Activated CD4-positive, CD25-positive, alpha-beta regulatory T cell (primary cell): ENCODE measurements at places on chromosomes 11 and 22.

GRCh38 chr11:98398508-98398907 is 622.2 kb upstream of the CNTN5 start:
- no peak for DNase-seq

GRCh38 chr11:68757711-68758110 is 6.4 kb upstream of the TESMIN start:
- DNase-seq = no peak

GRCh38 chr22:21989049-21989448 is 6.5 kb upstream of the TOP3B start:
- DNase-seq = no peak

DNA sequence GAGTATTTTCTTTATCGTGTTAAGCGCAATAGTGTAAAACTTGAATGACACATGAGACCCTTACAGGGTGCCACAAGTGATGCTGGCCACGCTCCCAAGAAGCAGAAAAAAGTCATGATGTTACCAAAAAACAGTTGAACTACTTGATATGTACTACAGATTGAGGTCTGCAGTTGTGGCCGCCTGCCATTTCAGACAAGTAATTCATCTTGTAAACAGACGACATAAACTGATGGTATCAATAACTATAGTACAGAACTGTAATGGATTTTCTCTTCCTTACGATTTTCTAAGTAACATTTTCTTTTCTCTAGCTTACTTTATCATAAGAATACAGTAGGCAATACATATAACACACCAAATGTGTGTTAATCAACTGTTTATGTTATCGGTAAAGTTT is 5.5 kb downstream of the CD59 start:
- DNase-seq = no peak

GRCh38 chr11:103624708-103625623 is 411.5 kb upstream of the DDI1 start:
- no peak for DNase-seq

DNA sequence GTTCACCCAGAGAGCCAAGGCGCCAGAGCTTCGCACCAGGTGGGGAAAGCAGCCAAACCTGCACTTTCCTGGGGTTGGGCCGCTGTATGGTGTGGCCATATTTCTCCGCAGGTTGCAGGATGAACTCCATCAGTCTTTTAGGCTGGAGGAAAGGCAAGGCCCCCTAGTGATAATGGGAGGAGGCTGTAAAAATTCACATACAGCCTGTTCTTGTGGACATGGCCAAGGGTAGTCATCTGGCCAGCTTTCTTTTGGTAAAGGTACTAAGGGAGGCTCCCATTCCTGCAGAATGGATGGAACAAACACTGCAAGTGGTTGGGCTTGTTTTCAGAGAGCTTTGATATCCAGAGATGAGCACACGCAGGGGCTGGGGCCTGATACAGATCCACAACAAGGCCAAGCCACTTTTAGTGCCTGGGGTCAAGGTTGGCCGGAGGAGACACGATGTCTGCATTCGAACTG is 29.6 kb downstream of the C22orf31 start:
- no peak for DNase-seq

- DNase-seq = no peak
Observed at GRCh38 chr11:128205796-128206195, 381.6 kb downstream of the ETS1 start.

GRCh38 chr11:121483805-121484480 is 31.2 kb upstream of the SORL1-AS1 start:
- no peak for DNase-seq

DNA sequence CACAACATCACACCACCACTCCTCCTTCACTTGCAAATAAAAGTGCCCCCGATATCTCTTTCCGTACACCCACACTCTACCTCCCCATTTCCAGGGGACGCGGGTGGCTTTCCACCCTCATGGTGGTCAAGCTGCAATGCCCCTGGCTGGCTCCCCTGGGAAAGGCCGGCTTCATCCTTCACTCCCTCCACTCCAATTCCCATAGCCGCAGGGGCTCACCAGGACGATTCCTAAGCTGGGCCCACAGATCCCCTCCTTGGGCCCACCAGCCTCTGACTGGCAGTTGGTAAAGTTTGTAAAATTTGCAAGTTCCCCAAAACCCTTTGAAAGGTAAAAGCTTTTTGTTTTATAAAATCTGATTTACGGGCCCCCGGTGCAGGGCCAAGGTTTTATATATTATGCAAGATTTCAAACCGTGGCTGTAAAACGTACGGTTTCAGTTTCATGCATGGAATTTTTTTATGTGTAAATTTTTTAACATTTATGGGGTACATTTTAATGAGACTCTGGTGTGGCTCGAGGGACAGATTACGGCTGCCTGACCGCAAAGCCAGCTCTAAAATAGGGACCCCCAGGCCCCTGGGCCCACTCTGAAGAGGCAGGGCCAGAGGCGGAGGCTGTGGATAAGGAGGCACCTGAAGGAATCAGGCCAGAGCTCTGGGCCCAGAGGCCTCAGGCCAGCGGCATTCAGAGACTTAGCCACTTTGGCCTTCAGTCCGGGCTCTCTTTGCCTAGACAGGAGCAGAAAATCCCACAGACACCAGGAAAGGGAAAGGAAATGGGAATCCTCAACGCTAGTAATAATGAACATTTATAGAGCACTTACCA is 106.5 kb downstream of the FEZ1 start:
- no peak for DNase-seq

GRCh38 chr11:75351541-75351790 is at the start of gene ARRB1:
Gene ARRB1, minus strand, starts transcription at chr11:75351661. Its CDS starts 54 bp downstream, at chr11:75351607.
- no peak for DNase-seq

DNA sequence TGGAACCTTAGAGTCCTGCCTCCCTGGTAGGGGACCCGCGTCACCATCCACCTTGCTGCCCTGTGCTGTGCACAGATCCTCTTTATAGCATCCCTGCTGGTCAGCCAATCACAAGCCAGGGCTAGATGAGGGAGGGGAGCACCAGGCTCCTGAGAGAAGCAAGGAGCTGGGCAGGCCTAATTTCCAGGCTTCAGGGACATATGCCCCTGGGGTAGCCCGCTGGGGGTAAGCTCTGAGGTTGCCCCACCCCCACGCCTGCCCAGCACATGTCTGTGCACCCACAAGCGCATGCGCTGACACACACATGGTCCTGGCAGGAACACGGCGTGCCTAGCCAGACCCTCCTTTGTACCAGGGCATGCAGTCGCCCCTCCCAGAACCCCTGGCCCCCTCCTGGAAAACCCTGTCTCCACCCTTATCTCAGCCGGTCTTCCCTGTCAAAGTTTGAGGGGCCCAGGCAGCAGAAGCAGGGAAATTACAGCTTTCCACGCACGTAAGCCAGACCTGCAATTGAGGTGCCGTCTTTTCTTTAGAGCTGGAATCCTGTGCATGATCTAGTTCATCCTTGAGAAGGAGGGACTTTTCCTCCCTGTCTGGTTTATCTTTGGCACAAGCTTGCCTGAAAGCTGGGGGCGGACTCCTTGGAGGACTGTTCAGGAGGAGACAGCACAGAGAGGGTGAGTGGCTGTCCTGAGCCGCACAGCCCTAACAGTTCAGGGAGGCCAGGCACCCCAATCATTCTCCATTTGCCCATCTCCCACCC is 2.1 kb downstream of the SSTR3 start:
- DNase-seq = no peak

DNA sequence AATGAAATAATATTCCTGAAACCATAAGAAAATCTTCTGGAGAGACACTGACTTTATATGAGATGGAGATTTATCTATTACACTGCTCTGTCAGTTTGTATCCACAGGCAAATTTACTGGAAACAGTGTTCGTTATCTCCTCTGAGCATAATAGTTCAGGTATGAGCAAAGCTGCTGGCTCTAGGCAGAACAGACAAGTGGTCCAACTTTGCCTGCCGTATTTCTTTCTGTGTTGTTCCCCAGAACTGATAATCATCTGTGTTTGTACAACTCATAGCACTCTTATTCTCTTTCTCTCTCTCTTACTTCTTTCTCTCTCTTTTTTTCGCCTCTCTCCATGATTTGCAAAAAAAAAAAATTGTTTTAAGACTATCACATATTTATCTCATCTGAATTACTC is 623.8 kb upstream of the CHORDC1 start:
- DNase-seq = no peak

DNA sequence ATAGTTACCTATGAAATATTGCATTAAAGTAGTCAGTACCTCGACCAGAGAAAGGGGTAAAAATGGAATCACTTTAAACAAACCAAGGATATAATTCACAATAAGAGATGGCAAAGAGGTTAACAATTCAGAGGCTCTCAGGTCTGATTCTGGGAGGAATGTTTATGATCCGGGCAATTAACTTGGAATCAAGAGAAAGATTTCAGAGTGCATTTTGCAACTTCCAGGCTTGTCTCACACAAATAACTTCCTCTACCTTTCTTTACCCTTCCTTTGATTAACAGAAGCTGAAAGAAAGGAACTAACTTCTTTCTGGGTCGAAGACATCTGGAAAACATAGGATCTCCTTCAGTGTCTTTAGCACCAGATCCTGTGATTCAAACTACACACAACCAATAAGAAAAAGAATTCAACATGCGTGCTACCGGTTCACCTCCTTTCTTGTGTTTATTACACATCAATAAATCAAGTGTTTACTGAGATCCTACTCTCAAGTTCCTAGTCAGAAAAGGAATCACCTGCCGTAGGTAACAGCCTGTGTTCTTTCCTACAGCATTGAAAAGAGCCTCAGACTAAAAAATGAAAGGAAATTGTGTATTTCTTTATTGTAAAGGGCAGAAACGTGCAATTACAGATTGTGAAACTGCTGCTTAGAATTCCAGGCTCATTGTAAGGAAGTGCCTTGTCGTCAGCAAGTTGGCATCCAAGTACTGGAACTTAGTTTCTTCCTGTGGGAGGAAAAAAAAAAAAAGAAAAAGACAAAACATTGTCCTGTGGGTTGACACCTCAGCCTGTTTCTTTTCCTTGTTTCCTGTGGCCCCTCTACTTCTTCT is 29.5 kb downstream of the CARD18 start:
- no peak for DNase-seq

GRCh38 chr22:46376908-46377524 is 41.5 kb downstream of the TRMU start:
- DNase-seq = no peak

DNA sequence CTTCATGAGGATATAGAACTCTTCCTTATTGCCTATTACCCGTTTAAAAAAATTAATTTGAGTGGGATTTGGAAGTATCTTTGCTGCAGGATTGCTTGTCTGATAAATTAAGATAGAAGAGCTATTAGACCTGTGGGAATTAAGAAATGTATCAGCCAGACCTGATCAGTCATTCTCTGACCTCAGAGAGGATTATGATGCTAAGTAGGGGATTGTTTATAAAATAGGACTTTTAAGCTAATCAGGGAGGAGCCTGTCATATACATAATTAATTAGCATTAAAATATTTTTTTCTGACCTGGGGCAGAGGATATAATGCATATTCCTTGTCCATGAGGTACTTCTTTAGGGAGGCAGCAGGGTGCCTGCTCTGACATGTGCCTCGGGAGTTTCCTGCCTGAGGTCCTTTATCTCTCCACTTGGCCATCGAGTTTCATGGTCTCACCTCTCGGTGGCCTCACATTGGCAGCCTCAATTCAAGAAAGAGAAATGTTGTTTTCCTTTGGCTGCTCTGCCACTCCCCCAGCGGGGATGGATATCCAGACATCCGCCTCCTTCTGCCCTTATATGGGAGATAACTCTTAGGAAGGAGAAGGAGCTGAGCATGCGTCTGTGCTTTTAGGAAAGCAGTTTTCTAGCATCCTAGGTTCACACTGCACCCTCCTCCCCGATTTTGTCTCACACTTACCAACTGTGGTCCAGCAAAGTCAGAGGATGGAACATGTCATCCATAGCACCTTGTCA is 41.1 kb downstream of the DIXDC1 start:
- no peak for DNase-seq

DNA sequence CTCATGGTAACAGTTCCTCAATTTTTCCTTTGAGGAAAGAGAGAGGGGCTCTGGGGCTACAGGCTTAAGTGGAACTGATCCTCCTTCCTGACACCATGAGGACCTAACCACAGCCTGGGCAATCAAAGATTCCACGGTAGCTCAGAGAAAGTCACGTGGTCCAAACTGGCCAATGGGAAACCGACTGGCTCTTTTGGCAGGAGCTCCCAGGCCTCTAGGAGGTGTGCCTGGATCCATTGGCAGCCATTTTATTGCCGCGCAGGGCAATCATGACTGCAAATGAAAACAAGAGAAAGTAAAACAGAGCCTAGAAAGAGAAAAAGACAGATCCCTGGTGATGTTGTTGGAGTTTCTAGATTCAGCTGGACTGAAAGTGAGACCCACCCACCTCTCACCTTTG is 27.3 kb upstream of the ASPHD2 start:
- no peak for DNase-seq

DNA sequence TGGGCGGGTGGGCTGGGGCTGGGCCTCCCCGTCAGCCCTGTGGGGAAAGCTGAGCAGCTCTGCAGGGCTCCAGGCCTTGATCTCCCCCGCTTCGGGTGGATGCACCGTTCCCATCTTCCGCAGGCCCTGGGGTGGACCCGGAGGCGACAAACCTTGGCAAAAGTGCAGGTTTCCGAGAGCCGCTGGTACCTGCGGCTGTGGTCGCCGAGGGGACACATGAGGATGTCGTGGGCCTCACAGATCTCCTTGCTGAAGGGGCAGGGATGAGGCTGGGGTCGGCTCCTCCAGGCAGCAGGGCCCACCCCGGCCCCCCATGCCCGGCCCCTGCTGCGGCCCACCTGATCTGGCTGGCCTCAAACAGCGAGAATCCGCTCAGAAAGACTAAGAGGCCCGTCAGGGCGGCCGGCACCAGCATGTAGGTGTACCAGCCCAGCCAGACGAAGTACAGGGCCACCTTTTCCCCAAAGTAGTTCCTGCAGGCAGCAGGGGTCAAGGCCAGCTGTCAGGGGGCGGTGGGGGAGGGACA is 11.8 kb downstream of the ANO9 start:
- no peak for DNase-seq

- DNase-seq = no peak
Observed at GRCh38 chr22:45890351-45890635, 86.7 kb downstream of the WNT7B start.

- no peak for DNase-seq
Observed at GRCh38 chr11:41921746-41922390, 462.4 kb upstream of the LRRC4C start.

DNA sequence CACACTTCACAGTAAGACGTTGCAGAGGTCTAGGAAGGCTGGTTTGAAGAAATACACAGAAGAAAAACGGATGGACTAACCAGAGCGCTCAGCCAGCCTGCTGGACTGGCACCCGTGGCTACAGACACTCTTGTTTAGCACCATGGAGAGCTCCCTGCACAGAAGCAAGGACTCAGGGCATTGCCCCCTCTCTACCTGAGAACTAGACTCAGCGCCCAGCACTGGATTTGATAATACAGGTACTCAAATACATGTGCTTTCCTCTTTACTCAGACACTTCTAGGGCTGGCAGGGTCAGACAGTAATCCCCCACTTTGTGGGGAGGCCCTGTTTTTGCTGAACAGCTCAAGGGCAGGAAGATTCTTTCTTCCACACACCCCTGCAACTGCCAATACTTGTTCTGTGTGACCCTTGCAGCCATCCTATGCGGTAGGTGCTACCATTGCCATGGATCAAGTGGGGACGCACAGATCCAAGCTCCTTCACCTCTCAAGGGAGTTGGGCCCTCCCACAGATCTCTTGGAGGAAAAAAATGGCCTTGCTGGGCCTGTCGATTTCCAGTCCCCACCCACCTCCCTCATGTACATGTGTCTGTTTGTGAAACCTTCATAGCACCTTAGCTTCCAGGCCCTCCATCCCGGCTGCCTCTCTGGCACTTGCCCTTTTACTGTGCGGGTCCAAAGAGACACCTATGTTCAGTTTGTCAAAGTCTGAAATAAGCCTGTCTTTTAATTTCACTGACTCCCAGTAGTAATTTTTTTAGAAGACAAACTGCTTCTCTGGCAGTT is 5.1 kb upstream of the P2RX6 start:
- DNase-seq = no peak

- DNase-seq = no peak
Observed at GRCh38 chr11:16572945-16573344, 165.5 kb upstream of the C11orf58 start.
